ENCODE measurements at places on chromosomes 5 and 9.

GRCh38 chr9:115978659-115979096 is 174.9 kb upstream of the PAPPA start:
- no peak for DNase-seq

DNA sequence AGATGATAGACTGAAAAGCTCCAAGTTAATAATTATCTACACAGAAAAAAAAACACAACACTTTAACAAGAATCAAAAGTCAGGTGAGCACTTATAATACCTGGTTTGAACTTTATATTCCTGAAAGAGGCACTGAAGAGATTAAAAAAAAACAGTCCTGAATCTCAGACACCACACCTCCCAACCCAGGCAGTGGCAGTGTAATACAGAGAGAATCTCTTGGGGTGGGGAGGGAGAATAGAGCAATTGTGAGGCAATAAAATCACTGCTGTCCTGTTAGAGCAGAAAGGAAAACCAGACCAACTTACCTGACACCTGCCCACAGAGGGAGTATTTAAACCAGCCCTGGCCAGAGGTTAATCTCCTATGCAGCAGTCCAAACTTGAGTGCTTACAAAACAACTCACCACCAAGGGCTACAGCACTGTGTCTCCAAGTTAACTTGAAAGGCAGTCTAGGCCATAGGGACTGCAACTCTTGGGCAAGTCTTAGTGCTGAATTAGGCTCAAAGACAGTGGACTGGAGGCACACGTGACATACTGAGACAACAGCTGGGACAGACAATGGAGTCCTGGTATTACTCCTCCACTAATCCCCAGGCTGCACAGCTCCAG is 54.2 kb downstream of the SLCO4C1 start:
- DNase-seq: no peak

- peak; percentile 1 for DNase-seq
These were observed 393.7 kb upstream of the PDE4D start for GRCh38 chr5:60287174-60287771.

GRCh38 chr9:134396258-134396742 is 70.0 kb downstream of the RXRA start:
- peak; percentile 66 for DNase-seq

GRCh38 chr9:14158916-14159315 is 155.0 kb downstream of the NFIB start:
- no peak for DNase-seq

- DNase-seq: no peak
These were observed 441.0 kb downstream of the TLE4 start for GRCh38 chr9:80012557-80013330.

DNA sequence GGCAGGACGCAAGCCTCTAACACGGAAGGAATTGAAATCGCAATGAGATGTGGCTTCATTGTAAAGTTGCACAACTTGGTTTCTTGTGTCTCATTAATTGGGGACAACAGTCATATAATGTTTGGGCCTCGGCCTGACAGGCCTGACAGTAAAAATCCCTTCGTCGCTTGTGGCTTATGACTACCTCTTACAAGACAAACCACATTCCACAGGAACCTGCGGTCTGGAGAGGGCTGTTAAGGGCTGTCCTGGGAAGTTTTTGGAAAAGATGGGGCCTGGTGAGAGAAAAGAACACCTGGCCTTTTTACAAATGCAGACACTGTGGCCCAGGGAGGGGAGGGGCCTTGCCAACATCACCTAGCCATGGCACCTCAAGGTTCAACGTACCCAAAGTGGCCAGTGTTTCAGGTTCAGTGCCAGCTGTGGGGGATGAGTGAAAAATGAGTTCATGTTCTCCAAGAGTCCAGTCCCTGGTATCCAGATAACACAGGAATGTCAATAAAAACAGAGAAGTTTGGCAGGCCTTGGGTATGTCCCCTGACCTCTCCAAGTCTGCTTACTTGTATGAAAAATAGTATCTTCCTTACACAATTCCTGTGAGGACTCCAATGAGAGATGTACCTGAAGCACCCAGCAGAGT is 22.2 kb downstream of the SHB start:
- no peak for DNase-seq

DNA sequence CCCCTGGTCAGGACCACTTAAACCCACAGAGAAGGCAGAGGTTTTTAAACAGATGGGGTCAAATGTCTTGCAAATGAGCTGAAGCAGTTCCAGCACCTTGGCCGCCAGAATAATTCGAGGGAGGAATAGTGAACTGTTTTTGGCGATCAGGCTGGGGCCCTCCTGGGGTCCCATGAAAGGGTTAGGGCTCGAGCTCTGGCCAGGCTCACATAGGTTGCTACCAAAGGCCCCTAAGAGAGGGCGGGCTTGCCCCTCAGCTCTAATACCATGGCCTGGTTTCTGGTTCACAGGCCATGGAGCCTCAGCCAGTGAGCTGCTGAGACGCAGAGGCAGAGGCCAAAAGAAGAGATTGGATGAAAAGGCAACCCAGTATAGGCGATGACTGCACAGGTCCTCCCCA is 74.8 kb upstream of the UBTD2 start:
- DNase-seq: no peak

DNA sequence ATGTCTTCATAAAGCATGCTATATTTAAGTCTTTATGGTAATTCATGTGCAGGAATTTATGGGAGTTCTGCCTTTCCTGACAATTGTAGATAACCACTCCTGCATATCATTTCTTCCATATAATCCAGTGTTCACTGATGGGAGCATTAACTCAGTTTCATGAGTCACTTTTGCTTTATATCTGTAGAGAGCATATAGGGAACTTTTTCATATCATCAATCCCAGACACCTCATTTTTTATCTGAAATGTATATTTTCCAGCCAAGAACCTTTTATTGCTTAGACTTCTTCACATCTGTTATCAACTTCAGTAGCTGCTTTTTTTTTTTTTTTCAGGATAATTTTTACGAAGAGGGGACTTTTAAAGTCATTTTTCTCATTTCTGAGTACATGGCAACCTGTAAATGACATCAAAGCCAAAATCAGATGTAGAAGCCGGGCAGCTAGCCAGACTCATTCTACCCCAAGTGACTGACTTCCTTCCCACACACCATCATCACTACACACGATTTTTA is 41.1 kb downstream of the NFX1 start:
- no peak for DNase-seq

DNA sequence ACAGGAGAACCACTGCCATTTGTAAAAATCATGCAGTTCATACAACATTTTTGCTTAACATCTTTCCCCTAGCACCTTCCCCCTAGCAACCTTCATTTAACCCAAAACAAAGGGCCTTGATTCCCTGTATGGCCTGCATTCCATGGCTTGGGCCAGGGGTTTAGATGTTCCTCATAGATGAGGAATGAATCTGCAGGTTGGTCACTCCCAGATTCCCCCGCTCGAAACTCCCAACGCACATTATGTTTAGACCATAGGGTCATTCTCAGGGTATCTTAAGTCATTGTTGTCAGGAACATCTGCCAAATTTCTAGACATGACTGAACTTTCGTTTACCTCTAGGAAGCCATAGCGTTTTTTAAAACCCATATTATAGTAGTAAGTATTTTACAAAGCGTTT is 282.2 kb upstream of the VLDLR start:
- no peak for DNase-seq

- DNase-seq: no peak
These were observed 548.2 kb upstream of the CLINT1 start for GRCh38 chr5:158406884-158407823.

GRCh38 chr5:128597156-128597555 is 59.1 kb upstream of the FBN2 start:
- no peak for DNase-seq

DNA sequence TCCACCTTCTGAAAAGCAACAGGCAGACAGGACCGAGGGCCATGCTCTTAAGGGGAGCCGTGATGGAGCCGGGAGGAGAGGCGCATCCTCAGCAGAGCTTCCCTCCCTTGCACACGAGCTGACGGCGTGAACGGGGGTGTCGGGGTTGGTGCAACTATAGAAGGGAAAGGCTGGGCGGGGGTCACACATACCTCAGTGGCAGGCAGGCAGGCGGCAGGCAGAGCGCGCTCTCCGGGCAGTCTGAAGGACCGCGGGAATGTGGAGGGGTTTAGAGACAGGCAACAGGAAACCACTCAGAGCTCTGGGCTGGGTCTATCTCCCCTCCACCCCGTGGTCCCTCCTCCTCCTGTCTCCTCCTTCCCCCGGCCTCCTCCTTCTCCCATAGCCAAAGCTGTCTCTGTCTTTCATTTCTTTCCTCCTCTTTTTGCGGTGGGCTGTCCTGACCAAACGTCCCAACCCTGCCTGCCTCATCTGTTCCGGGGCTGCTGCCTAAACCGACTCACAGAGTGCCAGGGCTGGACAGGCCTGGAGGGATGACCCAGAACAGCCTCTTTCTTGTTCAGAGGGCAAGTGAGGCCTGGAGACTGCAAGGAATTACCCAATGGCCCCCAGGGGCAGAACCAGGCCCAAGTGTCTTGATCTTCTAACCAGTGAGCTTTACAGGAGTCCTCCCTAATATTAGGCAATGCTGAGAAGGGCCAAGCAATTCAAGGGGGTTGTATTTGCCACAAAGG is at the start of gene SPARC:
TSS of gene SPARC (minus strand) at position 242 of the 734 bp plus-strand sequence. CDS start 10,727 bp downstream, outside the sequence.
- no peak for DNase-seq

- no peak for DNase-seq
These were observed 70.7 kb downstream of the NR2F1 start for GRCh38 chr5:93653716-93654115.

- no peak for DNase-seq
These were observed 412.8 kb upstream of the IRX4 start for GRCh38 chr5:2295476-2295875.

DNA sequence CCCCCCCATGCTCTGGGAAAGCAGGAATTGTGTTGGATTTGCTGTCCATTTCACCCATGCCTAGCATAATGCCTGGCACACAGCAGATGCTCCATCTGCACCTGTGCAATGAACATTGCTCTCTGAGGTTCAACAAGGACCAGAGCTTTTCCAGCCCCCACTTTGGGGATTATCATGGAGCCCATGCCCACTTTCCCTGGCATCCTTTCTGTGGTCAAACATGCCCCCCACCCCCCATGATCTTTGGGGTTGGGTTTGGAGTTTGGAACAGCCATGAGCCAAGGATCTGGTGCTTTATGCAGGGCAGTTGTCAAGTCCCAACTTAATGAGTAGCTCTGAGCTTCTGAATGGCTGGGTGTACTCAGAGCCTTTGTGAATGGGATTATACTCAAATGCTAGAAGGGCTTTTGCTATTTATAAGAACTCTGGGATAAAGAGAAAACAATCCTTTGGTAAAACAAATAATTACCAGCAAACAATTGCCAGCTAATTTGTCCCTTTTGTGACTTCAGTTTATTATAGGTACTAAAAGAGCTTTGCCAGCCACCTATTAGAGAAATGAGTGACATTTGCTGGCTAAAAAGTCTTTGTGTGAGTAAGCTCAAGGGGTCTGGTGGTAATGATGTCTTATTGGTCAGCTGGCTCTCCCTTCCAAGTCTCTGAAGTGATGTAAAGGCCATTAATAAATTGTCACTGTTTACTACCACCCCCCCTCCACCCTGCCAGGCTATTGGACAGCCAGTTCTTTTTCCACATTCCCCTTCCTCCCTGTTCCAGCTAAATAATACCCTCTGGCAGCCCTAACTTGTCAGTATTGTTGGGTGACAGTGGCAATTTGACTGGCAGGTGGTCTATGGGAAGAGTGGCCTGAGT is 182.3 kb downstream of the MACROH2A1 start:
- no peak for DNase-seq

DNA sequence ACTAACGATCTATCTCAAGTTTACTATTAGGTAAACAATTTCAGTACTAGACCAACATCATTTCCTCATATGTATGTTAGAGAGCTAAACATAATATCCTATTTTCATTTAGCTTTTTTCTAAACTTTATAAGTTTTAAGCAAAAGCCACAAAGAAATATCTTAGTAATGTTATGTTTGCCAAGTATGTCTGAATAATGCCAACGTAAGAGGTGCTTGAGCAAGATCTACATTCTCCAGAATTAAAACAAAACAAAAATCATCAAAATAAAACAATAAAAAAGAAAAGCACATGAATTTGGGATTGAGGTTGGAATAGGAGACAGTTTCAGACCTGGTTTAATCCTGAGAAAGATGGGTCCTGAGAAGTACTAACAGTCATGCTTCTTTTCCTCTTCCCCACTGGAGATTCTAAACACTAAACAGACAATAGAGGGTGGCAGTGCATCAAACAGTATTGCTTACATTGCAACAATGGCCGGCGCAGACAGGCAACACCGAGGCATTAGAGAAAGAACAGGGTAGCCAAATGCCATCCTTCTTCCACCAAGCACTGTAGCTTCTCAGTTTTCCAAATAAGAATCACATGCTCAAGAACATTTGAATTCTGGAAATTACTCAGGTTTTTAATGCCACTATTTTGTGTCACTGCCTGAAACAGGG is 33.6 kb downstream of the CSNK1A1 start:
- DNase-seq: no peak
